ENCODE measurements at places on chromosomes 16 and 17. TPM values are rescaled to one million over a fixed set of nuclear protein-coding genes. Genes with fewer than 3 reads are reported as not detected.

KCNAB3 gene
- total RNA-seq, result 0.27 TPM

AMDHD2 gene
- 32.3 TPM for total RNA-seq

MYH2 gene
- total RNA-seq, result not detected

GINS3 gene
- total RNA-seq, result 3.3 TPM

RHBDF2 gene
- total RNA-seq, result 9.1 TPM
